Thyroid gland (tissue), 4 donors: ENCODE measurements at places on chromosomes 13 and 19.

DNA sequence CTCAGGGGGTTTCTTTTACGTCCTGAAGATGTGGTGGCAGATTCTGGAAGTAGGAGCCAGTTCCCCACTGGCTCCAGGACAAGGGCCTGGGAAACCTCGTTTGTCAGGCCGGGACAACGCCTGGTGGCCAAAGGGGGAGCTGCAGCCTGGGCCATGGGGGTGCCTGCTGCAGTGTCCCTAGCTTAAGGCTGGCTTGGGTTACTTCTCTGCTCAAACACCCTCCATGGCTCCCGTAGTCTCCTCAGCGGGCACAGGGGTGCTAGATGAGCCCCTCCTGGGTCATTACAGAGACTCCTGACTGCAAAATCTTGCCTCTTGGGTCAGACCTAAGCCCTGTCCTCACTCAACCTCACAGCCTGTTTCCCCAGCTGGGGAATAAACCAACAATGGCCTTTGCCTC, 14.7 kb downstream of the CILP2 start:
- DNase-seq = peak; percentile 33

GRCh38 chr19:48600679-48601417, 5.7 kb upstream of the SPACA4 start:
- DNase-seq = no peak

- no peak for DNase-seq
Measured at GRCh38 chr19:39864118-39864517, 17.9 kb upstream of the FBL start.

GRCh38 chr19:4713384-4713951, 10.2 kb downstream of the DPP9 start:
- no peak for DNase-seq

- DNase-seq = no peak
Measured at GRCh38 chr19:2727640-2727944, 6.4 kb upstream of the DIRAS1 start.

DNA sequence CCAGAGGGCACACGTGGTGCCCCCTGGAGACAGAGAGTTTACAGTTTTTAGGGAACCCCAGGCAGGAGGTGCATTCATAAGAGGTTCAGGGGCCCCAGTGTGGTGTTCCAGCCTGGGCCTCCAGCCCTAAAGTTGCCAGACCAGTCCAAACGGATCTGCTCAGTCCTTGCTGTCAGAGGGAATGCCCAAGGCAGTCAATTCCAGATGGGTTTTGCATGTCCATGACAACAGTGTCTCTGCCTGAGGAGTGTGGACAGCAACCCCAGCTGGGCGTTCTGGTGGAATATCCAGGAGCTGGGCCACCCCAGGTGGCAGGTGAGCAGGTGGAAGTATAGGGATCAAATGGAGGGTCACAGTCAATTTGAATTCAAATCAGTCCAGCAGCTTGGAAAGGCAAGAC, 25.3 kb downstream of the FBXO27 start:
- DNase-seq = no peak

- no peak for DNase-seq
Measured at GRCh38 chr19:14394167-14394566, 12.9 kb downstream of the ADGRE5 start.

DNA sequence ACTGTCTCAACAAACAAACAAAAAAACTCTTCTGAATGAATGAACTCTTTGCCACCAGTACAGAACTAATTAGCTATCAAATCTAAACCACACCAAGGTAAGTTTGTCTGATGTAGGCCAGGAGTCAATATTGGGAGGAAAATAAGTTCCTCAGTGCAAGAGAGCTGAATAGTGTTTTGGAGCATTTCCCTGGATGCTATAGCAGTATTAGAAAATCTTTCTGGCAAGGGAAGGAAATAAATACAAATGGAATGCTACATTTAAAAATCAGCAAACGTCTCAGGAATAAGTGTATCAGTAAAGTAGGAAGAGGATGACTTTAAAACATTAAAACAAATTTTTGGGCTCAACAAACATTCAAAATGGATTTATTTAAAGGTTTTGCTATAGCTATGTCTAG, 81.3 kb upstream of the TMTC4 start:
- DNase-seq = no peak

- no peak for DNase-seq
Measured at GRCh38 chr13:101429733-101430132, 13.4 kb upstream of the NALCN start.
